ENCODE measurements at places on chromosomes 2 and 18. TPM values are rescaled to one million over a fixed set of nuclear protein-coding genes. Genes with fewer than 3 reads are reported as not detected.

The ERICH2 gene
- 0.87 TPM for total RNA-seq

The CCDC141 gene
- 3.9 TPM for total RNA-seq

The SNTG2 gene
- total RNA-seq: 4.2 TPM

The MYO1B gene
- 61.7 TPM for total RNA-seq

The VIT gene
- total RNA-seq: 0.31 TPM

GRCh38 chr2:182020286-182021070 lies 34.8 kb downstream of the PPP1R1C start:
- no peak for DNase-seq

- no peak for DNase-seq
Measured at GRCh38 chr18:7237673-7238272, 6.9 kb downstream of the LRRC30 start.

- DNase-seq: no peak
Measured at GRCh38 chr2:80269806-80270205, 34.7 kb downstream of the LRRTM1 start.

DNA sequence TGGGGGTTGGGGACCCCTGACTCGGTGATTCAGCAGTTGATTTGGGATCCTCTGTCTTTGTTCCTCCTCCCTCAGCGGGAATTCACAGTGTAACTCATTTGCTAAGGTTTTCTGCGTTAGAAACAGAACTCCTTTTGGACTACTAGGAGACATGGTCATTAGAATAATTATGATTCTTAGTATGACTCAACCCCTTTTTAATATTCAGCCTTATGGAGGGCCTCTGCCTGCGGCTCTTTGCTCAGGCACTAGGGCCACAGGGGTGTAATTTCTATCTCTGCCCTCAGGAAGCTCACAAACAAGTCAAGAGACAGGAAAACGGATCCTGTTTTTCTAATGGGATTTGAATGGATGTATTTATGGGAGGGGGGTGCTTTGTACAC lies 117.4 kb downstream of the SPTBN1 start:
- DNase-seq: no peak

GRCh38 chr2:207434306-207434705 lies 95.5 kb upstream of the CREB1 start:
- DNase-seq: no peak

- no peak for DNase-seq
Measured at GRCh38 chr18:48399303-48400075, 9.7 kb downstream of the ZBTB7C start.

DNA sequence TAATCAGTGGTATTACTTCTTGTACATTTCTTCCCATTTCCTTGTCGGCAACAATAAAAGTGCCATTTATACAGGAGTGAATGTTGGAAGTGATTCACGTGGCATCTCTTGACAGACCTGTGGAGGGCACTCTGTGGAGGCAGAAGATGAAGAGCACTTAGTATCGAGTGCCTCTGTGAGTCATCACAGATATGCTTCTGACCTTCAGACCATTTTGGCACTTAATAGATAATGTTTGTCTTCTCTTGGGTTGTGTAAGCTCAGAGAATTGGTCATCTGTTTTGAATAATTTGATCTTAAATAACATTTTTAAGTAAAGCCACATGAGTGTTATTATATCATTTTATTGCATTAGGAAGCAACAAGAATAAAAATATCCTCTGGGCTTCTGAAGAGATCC lies 305.5 kb downstream of the PTPRM start:
- DNase-seq: no peak

DNA sequence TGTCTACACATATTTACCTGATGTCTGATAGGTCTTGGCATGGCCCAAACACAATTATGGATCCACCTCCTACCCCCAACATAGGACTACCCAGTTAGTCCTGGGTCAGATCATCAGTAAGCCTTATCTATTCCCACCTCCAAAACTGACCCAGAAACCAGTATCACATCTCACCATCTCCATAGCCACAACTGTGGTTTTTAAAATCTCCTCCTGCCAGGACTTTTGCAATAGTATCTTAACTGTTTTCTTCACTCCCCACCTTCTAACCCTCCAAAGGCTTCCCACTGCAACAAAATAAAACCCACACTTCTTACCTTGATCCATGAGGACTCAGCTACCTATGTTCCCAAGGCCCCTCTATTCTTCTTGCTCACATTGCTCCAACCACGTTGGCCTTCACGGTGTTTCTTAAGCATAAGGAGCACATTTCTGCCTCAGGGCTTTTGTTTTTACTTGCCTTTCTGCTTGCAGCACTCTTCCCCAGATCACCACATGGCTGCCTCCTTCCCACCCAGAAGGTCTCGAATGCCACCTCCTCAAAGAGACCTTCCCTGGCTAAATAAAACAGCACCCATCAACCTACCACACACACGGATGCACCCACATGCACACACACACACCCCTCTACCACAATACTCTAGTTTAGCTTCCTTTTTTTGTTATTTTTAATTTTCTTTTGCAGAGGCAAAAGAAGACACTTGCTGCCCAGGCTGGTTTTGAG lies 125.9 kb upstream of the SLC1A4 start:
- no peak for DNase-seq

- no peak for DNase-seq
Measured at GRCh38 chr2:53021292-53021691, 746.3 kb upstream of the CHAC2 start.

- no peak for DNase-seq
Measured at GRCh38 chr18:52465391-52465790, 125.4 kb downstream of the DCC start.

GRCh38 chr2:124530203-124530602 lies 505.1 kb downstream of the CNTNAP5 start:
- no peak for DNase-seq
